Progenitor cell of endocrine pancreas (in vitro differentiated cells): ENCODE measurements at places on chromosomes 11 and 22. TPM values are rescaled to one million over a fixed set of nuclear protein-coding genes. Genes with fewer than 3 reads are reported as not detected.

Gene ROBO3
- 9.9 and 10.2 TPM in 2 replicates for total RNA-seq

Gene UPK3A
- 0.57 and 1.9 TPM in 2 replicates for total RNA-seq

Gene TMEM121B
- 4.7 and 5.0 TPM in 2 replicates for total RNA-seq

Gene PATE4
- not detected in 2 replicates for total RNA-seq

DNA sequence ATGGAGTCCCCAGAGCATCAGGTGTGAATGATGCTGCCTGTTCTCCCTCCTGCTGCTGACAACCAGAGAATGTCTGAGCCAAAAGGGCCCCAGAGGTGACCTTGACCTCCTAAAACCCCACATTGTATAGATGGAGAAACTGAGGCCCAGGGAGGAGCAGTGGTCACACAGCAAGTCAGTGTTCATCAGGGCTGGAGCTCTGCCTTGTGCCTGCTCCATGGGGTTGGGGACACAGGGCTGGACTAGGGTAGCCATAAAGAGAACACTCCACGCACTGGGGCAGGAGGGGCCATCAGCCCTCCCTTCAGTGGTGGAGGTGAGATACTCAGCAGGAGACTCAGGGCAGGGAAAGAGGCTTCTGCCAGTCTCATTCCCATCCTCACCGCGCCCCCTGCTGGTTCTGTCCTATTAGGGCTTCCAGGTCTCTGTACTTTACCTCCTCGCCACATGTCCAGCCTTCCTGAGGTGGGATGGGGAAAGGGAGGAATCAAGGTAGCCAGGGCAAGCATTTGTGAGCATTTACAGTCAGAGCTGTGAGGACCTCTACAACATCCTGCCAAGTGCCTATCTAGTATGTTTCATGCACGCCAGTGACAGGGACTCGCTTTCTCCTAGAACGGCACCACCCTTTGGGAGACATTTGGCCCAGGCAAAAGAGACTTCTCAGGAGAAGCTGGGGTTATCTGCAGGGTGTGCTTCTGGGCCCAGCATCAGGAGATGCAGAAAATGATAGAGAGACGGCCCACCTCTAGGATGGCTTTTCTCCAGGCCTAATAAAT lies 43.2 kb downstream of the NEU3 start:
- no peaks in the 10 kb centered on the region for H3K4me1 ChIP-seq
- no peak overlapping the region for H3K4me3 ChIP-seq
- H3K27me3 ChIP-seq = peaks cover 3% of the 10 kb centered on the region
- H3K36me3 ChIP-seq = no peaks in the 10 kb centered on the region
- H3K27ac ChIP-seq = no peak overlapping the region

GRCh38 chr11:62560566-62561103 lies 13.1 kb downstream of the EEF1G start:
- no peak overlapping the region for H3K4me3 ChIP-seq
- H3K27ac ChIP-seq = peak overlapping the region; percentile 91
- H3K36me3 ChIP-seq = peaks cover 37% of the 10 kb centered on the region
- no peaks in the 10 kb centered on the region for H3K27me3 ChIP-seq

DNA sequence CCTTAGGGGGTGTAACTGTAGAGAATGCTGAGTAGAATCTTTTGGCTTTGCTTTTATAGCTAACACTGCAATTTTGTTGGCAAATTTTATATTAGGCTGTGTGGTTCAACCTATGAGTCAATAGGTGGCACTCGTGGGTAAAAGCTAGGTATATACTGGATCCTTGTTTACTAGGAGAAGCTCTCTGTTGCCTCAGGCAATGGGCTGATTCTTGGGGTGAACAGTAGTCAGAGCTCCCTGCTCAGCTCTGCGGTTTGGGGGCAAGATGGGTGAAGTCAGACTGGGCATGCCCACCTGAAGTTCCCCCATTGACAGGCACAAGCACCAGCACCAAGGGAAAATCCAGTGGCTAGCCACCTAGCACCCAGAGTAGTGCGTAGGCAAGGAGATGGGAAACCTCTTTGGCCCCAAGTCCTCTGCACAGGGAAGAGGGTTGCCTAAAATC lies 238.7 kb downstream of the FAM181B start:
- no peak for DNase-seq
- H3K4me1 ChIP-seq = no peaks in the 10 kb centered on the region
- no peaks in the 10 kb centered on the region for H3K36me3 ChIP-seq
- H3K27me3 ChIP-seq = no peaks in the 10 kb centered on the region
- no peak overlapping the region for H3K4me3 ChIP-seq

- no peaks in the 10 kb centered on the region for H3K27me3 ChIP-seq
- H3K4me1 ChIP-seq = peaks cover 3% of the 10 kb centered on the region
- H3K4me3 ChIP-seq = no peak overlapping the region
- no peak for DNase-seq
- H3K36me3 ChIP-seq = peaks cover 8% of the 10 kb centered on the region
Measured at GRCh38 chr22:46827136-46827780, 64.8 kb downstream of the TBC1D22A start.

DNA sequence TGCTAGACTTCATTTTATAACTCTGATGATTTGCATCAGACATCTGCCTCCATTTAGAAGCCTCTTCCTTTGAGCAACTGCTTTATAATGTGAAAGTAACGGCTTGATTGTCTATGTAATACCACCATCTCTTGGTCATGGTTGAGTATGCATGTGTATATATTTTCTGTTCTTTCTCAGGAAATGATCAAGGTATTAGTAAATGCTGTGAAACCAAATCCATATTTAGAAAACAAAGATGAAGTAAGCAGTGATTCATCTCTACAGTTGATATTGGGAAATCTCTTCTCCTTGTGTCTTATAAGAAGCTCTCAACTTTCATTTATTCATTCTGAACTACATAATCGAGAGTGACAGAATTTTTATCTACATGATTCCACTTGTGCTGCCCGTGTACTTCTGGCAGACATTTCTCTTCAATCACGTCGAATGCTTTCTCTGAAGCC lies 104.6 kb upstream of the ANO3 start:
- no peak overlapping the region for H3K4me3 ChIP-seq
- no peaks in the 10 kb centered on the region for H3K36me3 ChIP-seq
- no peaks in the 10 kb centered on the region for H3K27me3 ChIP-seq

- no peaks in the 10 kb centered on the region for H3K36me3 ChIP-seq
- H3K27ac ChIP-seq = peak overlapping the region; percentile 16
- DNase-seq = peak; percentile 12
- H3K4me1 ChIP-seq = no peaks in the 10 kb centered on the region
Measured at GRCh38 chr22:26589367-26589844, 526 bp downstream of the TPST2 start.

DNA sequence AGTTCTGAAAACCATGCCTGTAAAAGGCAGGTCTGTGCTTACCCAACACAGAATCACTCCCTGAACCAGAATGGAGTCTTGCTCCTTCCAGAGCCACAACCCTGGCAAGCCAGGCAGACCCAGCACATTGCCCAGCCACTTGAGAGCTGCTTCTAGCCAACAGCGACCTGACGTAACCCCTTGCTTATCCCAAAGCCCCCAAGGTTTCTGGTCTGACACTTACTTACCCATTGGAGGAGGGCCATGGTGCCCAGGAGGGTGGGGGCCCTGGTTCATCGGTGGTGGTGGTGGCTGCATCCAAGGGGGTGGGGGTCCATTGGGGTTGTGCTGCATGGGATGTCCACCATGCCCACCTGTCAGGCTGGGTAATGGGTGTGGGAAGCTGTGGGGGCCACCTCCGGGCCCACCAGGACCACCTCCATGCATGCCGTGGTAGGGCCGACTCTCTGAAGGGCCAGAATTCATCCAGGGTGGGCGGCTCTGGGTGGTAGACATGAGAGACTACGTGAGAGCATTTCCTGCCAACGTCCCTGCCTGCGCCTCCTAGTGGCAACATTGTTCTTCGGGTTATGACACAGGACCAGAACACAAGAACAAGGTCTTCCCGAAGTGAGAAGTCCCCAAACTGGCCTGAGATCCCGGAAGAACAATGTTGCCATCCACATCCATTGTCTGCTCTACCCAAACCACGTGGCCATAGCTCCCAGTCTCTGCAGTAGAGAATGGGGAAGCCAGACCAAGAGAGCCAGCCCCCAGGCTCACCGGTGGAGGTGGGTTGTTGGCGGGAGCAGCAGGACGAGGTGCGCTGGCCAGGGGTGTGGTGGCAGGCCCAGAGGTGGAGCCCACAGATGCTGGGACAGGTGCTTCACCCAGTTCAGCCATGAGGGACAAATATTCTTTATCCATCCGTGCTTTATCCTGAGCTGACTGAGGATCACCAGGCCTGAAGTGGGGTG lies 7.8 kb upstream of the PYGM start:
- peak overlapping the region; percentile 10 for H3K27ac ChIP-seq
- no peaks in the 10 kb centered on the region for H3K27me3 ChIP-seq
- peak; percentile 56 for DNase-seq
- H3K4me1 ChIP-seq = peaks cover 38% of the 10 kb centered on the region
- H3K36me3 ChIP-seq = peaks cover 59% of the 10 kb centered on the region

GRCh38 chr11:110478410-110478809 lies 48.7 kb downstream of the FDX1 start:
- H3K27ac ChIP-seq = no peak overlapping the region
- peaks cover 6% of the 10 kb centered on the region for H3K27me3 ChIP-seq
- H3K4me3 ChIP-seq = no peak overlapping the region
- H3K4me1 ChIP-seq = no peaks in the 10 kb centered on the region
- DNase-seq = peak; percentile 12

GRCh38 chr11:19910931-19911330 lies 198.3 kb downstream of the NAV2 start:
- peaks cover 1% of the 10 kb centered on the region for H3K36me3 ChIP-seq
- DNase-seq = no peak
- peaks cover 56% of the 10 kb centered on the region for H3K4me1 ChIP-seq
- no peak overlapping the region for H3K4me3 ChIP-seq

DNA sequence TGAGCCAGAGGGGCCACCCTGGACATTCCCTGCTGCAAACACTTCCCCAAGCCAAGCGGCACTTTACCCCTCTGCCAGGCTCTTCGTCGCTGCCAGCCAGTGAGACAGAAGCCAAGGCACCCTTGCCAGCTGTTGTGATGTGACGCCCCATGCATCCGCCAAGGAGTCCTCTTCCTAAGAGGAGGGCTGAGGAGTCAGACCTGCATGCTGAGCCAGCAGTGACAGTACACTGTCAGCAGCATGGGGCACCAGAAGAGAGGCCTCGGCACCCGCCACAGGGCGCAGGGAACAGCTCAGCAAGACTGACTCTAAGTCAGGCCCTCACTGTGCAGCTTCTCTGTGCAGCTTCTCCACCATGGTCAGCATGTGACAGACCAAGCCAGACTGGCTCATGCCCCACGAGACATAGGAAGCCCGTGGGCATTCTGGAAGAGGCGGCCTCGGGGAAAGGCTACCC lies 26.4 kb downstream of the VPS37C start:
- H3K4me3 ChIP-seq = no peak overlapping the region
- peaks cover 11% of the 10 kb centered on the region for H3K36me3 ChIP-seq
- no peaks in the 10 kb centered on the region for H3K27me3 ChIP-seq
- DNase-seq = no peak

- no peaks in the 10 kb centered on the region for H3K36me3 ChIP-seq
- peaks cover 1% of the 10 kb centered on the region for H3K4me1 ChIP-seq
- peaks cover 34% of the 10 kb centered on the region for H3K27me3 ChIP-seq
Measured at GRCh38 chr22:44287121-44287693, 25.5 kb downstream of the SHISAL1 start.

- H3K27me3 ChIP-seq = peaks cover 18% of the 10 kb centered on the region
- no peak for DNase-seq
- H3K4me3 ChIP-seq = no peak overlapping the region
- no peaks in the 10 kb centered on the region for H3K36me3 ChIP-seq
- H3K27ac ChIP-seq = no peak overlapping the region
- peaks cover 7% of the 10 kb centered on the region for H3K4me1 ChIP-seq
Measured at GRCh38 chr11:117887431-117888138, 11.1 kb upstream of the FXYD6 start.

DNA sequence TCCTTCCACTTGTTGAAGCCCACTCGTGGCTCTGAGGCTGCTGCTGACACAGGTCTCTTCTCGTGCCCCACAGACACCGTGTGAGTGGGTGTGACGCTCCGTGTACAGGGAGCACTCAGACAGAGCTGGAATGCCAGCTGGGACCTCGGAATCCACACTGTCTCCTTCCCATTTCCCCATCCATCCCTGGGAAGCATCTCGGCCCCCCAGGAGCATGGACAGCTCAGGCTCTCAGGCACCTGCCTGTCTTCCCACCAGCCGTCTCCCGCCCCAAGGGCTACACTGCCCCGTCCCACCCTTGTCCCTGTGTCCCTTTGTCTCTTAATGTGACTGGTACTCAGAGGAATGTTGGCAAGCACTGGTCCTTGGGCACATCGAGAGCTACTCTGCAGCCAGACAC lies 63.8 kb downstream of the ARHGAP8 start:
- no peak for DNase-seq
- H3K4me1 ChIP-seq = no peaks in the 10 kb centered on the region
- no peaks in the 10 kb centered on the region for H3K27me3 ChIP-seq

DNA sequence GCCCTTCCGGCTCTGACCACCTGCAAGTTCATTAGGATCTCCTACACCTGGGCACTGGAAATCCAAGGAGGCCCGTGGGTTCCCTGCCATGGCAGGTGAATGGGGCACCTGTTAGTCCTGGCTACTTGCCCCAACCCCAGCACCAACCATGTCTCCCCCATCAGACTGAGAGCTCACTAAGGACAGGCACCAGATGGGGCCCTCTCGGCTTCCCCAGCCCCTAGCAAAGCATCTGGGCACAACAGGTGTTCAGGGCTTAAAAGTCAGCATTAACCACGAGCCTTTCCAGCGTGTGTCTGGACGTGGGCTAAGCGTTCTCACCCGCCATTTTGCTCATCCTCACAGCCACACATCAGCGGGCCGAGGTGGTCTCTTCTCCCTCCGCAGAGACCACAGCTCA lies 2.2 kb downstream of the SULT4A1 start:
- no peak for DNase-seq
- no peak overlapping the region for H3K4me3 ChIP-seq
- peaks cover 32% of the 10 kb centered on the region for H3K27me3 ChIP-seq
- no peak overlapping the region for H3K27ac ChIP-seq
- no peaks in the 10 kb centered on the region for H3K4me1 ChIP-seq

GRCh38 chr11:19441752-19442553 lies 201.2 kb upstream of the E2F8 start:
- H3K36me3 ChIP-seq = no peaks in the 10 kb centered on the region
- H3K4me1 ChIP-seq = peaks cover 13% of the 10 kb centered on the region
- no peak overlapping the region for H3K27ac ChIP-seq

GRCh38 chr11:27041141-27041899 lies 705 bp downstream of the BBOX1 start:
- H3K4me1 ChIP-seq = no peaks in the 10 kb centered on the region
- DNase-seq = no peak
- no peak overlapping the region for H3K4me3 ChIP-seq
- H3K27ac ChIP-seq = no peak overlapping the region
- peaks cover 4% of the 10 kb centered on the region for H3K36me3 ChIP-seq

DNA sequence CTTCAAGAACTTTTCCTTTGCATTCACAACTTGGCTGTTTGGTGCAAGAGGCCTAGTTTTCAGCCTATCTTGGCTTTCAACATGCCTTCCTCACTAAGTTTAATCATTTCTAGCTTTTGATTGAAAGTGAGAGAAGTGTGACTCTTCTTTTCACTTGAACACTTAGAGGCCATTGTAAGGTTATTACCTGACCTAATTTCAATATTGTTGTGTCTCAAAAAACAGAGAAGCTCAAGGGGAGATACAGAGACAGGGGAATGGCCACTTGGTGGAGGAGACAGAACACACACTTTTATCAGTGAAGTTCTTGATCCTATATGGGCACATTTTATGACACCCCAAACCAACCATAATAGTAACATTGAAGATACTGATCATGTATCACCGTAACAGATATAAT lies 532.3 kb downstream of the DLG2 start:
- no peaks in the 10 kb centered on the region for H3K27me3 ChIP-seq
- no peak for DNase-seq
- peaks cover 7% of the 10 kb centered on the region for H3K4me1 ChIP-seq
- no peak overlapping the region for H3K27ac ChIP-seq
- H3K4me3 ChIP-seq = no peak overlapping the region
